ENCODE measurements at places on chromosomes 1 and 21.

DNA sequence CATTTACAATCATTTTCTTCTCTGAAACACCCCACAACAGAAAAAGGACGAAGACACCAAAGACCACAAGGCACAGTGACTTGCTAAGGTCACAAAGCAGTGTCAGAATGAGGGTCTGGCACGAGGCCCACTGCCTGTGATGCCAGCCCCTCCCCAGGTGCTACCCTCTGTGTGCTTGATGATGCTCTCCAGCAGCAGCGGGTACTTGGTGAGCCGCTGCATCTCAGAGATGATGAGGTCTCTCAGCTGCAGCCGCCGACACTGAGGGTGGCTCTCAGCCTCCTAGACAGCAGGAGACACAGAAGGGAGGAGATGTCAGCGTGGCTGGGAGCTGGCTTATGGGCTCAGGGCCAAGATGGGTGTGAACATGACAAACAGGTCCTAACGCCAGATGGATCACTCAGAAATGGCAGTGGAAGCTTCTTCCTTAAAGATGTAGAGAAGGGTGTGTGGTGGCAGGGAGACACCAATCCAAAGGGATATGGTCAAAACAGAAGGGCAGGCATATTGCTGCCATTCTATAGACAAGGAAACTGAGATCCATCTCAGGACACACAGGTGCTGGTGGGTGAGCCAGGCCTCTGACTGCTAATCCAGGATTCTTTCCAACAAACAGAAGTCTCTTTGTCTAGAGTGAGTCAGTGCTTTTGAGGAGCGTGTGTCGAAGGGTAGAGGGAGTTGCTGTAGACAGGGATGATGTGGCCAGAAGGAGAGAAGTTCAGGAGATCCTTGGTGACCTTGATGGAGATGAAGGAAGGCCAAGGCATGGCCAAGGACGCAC lies 25.6 kb downstream of the LRRC71 start:
- no peak for DNase-seq

GRCh38 chr1:6033986-6034749 lies 11.5 kb upstream of the KCNAB2 start:
- peak; percentile 81 for DNase-seq

- no peak for DNase-seq
These were observed 9.6 kb downstream of the PM20D1 start for GRCh38 chr1:205840146-205840923.

DNA sequence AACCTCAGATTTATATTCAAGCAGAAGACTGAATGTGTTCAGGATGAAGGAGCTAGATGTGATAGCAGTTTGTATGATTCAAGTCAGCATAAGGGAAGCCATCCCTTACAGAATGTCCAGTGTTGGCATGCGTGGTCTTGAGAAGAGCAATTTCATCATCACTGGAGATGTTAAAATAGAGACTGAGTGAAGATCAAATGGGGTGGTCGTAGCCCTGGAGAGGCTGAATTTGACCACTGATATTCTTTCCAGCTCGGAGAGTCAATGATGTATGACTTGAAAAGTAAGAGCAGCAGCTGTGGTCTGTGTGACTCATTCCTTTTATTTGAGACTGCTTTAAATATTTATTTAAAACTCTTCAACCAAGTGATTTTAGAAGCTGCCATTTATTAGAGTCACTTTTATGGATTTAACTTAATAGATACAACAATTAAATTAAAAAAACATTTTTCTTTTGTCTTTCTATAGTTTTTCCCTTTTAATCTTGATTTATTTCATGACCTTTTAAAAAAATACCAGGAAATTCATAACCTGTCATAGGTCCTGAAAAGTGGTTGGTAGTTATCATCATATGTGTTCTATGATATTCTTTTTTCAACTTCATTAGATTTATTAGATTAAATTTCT lies 15.5 kb downstream of the FMN2 start:
- no peak for DNase-seq

GRCh38 chr1:91124290-91124985 lies 102.6 kb upstream of the ZNF644 start:
- DNase-seq, result no peak
